T follicular helper cell (primary cell): ENCODE measurements at places on chromosomes 5 and 9.

- DNase-seq, result no peak
These were observed 265.2 kb downstream of the SYK start for GRCh38 chr9:91066856-91067255.

DNA sequence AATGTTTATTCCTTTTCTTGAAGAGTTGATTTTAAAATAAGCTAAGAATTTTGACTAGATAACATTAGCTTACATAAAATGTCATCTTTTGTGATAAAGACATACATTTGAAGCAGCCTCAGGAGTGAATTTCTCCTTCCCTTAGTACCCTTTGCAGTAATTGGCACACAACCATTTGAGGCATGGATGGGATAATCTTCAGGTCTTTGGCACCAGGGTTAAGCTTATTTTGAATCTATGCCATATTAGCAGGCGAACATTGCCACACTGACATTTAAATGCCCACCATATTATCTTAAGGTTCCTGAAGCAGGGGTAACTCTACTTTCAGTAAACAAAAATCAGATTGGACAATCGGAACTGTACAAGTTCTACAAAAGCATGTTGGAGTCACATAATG lies 126.0 kb downstream of the NR3C1 start:
- DNase-seq, result no peak

DNA sequence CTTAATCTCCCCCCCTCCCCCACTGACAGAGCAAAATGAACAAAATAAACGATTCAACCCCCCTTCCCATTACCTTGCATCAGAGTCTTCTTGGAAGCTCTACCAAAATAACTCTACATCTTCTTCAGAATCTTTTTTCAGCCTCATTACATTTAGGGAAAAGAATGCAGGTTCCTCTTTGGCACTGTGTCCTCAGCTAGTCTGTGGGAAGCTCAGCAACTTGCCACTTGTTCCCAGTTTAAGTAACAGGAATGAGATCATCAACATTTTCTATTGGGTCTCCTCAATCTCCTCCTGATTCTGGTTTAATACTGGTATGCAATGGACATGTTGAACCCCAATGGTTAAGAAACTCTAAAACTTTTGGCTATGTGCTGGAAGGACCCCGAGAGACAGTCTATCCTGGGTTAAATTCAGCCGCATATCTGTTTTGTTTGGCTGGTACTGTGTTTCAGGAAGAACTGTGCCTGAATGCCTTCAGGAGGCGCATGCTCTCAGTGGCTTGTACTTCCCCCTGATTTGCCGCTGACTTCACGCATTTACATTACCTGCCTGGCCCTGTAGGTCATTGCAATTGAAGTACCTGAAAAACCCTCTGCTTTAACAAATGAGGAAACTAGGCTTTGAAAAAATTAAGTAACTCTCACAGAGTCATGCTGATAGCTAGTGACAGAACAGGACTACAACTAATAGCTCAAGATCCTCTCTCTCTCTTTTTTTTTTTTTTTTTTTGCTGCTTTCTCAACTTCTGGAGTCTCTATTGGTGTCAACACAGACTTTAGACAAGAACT lies 78.1 kb upstream of the HMHB1 start:
- no peak for DNase-seq

GRCh38 chr5:138833726-138834480 lies 41.2 kb downstream of the LRRTM2 start:
- no peak for DNase-seq

- DNase-seq, result no peak
These were observed 6.7 kb downstream of the CCDC187 start for GRCh38 chr9:136297016-136297691.

DNA sequence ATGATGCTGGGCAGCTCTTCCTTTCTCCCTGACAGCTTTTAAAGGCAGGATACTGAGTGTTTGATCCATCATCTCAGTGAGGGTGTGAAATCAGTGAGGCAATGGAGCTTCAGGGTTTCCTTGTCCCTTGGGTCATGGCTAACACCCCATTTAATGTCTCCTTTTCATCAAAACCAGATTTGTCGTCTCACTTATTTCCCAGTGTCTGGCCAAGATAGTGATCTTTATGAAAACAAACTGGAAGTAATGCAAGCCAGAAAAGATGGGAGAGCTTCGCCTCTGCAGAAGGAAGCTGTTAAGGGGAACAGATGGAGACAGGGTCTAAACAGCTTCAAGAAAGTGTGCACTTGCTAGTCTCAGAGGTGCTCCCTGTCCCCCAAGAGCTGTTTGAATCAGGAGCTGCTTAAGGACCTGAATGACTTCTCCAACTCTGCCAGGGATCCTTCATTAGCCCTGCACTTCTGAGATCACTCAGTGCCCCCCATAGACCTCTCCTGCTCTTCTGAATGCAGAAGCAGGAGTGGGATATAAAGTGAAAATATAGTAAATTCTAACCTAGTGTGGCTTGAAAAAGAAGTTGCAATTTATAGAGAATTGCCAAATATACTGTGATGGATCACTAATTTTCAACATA lies 96.1 kb downstream of the F2RL2 start:
- DNase-seq, result no peak

DNA sequence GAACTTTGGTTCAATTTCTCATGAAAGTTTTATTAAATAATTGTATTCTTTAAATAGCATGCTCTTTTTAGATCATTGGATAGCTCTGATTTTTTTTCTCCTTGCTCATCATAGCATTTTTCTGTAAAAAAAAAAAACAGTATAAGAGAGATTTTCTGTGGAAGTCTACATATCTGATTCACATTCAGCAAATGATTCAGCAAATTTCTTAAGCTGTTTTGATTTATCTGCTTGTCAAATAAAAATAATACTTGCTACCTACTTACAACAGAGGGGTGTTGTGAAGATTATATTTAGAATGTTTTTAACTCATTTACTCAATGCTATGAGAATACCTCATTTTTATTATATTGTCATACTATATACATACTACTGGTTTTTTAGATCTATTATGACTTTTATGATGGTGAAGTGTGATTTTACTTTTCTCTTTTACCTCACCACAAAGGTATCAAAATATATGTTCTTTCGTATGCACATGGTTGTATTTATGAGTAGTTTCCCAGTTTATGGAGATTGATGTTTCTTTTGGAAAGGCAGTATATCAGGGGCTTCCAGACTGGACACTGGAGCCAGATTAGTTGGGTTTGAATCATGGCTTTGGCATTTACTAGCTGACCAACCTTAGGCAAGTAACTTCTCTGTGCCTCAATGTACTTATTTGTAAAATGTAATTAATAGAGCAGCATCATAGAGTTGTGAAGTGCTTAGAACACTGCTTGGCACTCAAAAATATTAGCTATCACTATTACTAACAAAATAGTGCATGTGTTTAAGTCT lies 25.5 kb downstream of the TNPO1 start:
- no peak for DNase-seq

- no peak for DNase-seq
These were observed 21.0 kb downstream of the LARP1 start for GRCh38 chr5:154776167-154776566.

GRCh38 chr9:14205463-14205862 lies 108.5 kb downstream of the NFIB start:
- DNase-seq, result no peak

- DNase-seq, result no peak
These were observed 170.9 kb upstream of the WWC1 start for GRCh38 chr5:168120401-168121137.

- no peak for DNase-seq
These were observed 163.4 kb upstream of the DMAC1 start for GRCh38 chr9:7963026-7963425.

GRCh38 chr5:140141241-140141640 lies 15.5 kb downstream of the IGIP start:
- no peak for DNase-seq

DNA sequence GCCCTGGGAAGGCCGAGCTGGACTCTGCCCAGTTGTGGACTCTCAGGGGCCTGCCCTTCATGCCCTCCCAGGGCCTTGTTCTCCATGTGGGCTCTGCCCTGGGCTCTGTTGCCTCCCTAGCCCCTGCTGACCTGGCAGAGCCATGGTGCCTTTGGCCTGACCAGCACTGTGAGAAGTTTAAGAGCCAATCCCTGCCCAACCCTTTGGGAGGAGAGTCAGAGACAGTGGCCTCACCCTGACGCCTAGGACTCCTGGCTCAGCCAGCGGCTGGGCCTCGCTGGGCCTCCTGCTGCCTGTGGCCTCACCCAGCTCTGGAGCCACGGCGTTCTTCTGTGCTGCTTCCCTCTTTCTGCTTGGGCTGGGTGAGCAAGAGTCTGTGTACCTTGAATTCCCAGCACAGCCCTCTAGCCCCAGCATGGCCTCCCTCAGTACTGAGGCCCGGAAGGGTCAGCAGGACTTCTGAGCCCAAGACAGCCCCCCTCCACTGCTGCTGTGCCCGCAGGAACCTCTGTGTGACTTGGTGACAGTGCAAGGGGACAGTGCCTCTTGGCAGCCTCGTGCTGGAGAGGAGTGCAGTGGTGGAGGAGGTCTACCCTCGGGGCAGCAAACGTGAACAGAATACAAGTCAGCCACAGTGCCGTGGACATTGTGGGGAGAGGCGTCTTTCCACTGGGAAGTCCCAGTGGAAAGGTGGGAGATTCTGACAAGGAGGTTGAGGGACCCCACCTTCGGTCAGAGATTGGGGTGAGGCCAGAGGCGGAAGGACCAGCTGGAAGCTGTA lies 97.4 kb downstream of the CACNA1B start:
- no peak for DNase-seq

DNA sequence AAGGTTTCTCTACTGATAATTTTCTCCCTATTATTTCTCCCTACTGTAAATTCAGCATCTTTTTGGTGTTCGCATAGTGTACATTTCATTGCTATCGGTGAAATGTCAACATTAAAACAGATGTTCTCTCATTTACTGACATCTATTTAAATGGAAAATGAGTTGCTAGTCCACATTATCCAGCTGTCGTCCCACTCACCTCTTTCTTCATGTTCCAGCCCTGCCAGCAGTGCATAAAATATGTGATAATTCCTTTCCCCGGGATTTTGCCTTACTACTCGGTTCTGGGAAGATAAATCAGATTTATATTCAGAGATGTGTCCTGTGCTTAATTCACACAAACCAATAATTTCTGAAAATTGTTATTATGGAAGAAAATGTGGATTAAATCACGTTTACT lies 155.8 kb downstream of the MYO10 start:
- no peak for DNase-seq

GRCh38 chr5:136062366-136063274 lies 33.8 kb downstream of the TGFBI start:
- no peak for DNase-seq

- DNase-seq, result no peak
These were observed 2.6 kb upstream of the SLC6A3 start for GRCh38 chr5:1447671-1448361.

DNA sequence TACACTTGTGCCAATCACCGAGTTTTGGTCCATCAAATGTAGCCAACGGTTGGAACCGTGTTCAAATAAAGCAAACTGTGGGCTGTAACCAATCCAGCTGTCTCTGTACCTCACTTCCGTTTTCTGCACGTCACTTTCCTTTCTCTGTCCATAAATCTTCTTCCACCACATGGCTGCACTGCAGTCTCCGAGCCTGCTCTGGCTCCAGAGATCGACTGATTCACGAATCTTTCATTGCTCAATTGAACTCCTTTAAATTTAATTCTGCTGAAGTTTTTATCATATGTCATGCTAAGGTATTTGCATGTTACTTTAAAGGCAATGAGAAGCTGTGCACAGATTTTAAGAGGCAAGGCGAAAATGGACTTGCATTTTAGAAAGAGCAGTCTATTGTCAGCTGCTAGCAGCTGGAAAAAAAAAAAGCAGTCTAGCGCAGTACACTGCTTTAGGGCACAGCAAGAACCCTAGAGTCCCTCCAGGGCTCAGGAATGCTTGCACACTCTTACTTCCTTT lies 13.2 kb downstream of the TTC39B start:
- DNase-seq, result peak; percentile 30

DNA sequence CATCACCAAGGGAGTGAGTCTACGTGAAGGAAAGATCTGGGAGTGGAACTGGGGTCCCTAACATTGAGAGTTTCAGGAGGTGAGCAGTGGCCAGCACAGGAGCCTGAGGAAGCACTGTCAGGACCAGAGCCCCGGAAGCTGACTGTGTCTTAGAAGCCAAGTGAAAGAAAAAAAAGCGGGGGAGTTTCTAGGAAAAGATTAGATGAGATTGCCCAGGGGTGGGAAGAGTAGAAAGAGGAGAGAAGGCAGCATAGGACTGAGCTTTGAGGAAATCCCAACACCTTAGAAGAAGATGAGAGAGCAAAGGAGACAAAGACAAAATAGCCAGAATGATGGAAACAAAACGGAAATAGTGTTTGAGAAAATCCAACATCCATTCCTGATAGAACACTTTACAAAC lies 37.0 kb upstream of the LRRTM2 start:
- DNase-seq, result no peak

DNA sequence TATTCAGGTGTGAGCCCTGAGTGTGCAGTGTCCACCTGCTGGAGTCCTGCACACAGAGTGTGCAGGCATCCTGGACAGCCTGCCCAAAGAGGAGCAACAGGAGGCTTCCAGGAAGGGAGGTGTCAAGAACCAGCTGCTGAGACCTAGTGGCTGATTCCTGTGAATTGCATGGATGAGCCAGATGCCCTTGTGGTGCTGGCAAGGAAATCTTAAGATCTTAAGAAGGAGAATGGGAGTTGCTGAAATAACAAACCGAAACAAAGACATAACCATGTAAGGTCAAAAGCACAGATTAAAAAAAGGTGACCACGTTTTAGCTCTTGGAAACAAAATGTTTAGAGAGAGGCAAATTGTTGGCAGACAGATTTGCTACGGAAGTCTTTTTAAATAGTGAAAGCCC lies 29.3 kb upstream of the RPS23 start:
- DNase-seq, result no peak

DNA sequence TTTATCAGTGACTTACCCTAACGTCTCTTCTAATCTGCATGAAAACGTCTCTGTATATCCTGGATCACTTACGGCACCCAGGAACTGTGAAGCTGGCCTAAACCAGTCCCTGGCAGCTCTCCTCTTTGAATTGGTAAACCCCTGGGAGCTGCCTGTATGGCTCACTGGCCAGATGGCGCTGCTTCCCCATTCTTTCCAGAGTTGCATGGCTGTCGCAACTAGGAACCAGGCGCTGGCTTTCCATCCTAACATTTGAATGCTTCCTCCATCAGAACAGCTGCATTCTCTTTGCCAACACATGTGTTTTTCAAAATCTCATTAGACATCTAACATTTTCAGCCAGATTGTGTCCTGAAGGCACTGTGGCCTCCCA lies 8.0 kb upstream of the PCA3 start:
- no peak for DNase-seq

GRCh38 chr5:113087976-113088514 lies 111.4 kb downstream of the DCP2 start:
- DNase-seq, result no peak

- no peak for DNase-seq
These were observed 648.2 kb downstream of the MAT2B start for GRCh38 chr5:164153469-164154172.

DNA sequence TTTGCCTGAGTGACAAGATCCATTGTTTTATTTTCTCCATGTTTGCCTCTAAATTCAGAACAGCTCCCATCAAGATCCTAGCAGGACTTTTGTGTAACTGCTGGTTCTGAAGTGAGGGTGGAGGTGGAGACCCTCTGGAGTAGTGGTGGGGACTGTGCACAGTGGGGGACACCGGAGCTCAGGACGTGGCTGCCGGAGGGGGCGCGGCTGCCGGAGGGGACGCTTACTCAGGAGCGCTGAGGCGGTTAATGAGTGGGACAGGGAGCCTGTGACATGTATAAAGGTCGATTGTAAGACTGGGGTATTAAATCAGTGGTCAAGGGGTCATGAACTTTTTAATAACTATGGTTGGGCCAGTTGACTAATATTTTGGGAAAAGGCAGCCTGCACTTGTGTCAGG lies 127.0 kb upstream of the CACNA1B start:
- no peak for DNase-seq
